ENCODE measurements at places on chromosomes 1 and 21.
A peak's percentile ranks its signal among the peaks of the same experiment; 100 is the strongest.

DNA sequence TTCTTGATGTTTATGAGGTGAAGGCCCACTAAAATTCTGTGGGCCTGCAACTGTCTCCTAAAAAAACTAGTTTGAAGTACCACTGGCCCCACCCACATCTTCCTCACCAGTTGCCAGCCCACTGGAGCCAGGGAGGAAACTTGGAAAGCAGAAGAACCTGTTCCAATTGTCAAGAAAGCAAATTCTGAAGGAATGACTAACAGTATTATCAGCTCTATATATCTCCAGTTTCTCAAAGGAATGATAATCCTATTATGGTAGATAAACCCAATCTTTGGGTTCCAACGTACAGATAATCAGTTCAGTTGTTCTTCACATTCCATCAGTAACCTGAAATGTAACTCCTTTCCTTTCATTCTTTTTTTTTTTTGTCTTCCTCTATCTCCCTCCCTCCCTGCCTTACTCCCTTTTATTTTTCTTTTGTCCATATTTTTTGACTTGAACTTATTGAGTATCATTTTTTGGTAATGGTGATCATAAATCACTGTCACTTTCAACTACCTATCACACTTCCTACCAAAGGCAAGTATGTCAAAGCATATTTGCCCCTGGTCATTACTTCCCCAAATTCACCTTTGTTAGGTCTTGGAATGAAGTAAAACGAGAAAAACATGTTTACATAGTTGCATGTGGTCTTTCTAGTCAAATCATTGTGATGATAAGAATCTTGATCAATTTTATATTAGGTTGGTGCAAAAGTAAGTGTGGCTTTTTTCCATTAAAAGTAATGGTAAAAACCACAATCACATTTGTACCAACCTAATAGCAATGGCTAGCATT, 943.4 kb downstream of the TTLL7 start:
- DNase-seq = no peak

- no peak for DNase-seq
Measured at GRCh38 chr1:92907949-92908684, 53.1 kb downstream of the DIPK1A start.

DNA sequence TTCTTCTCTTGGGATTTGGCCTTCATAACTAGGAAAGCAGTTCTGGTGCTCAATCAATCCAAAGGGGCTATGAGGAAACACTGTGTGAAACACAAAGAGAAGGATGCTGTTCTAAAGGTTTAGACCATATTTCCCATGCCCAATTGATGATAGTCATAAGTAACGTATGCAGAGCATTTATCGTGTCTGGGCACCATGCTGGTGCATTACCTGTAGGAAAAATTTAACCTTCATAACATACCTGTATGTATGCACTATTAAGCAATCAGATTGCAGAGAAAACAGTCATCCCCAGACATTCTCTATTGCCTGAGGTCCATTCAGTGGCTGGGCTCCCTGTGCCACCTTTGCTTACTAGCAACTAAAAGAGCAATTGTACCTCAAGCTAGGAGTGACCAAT, 381.4 kb downstream of the PLPP3 start:
- DNase-seq = no peak

- no peak for DNase-seq
Measured at GRCh38 chr1:84116558-84116957, 27.5 kb upstream of the PRKACB start.

DNA sequence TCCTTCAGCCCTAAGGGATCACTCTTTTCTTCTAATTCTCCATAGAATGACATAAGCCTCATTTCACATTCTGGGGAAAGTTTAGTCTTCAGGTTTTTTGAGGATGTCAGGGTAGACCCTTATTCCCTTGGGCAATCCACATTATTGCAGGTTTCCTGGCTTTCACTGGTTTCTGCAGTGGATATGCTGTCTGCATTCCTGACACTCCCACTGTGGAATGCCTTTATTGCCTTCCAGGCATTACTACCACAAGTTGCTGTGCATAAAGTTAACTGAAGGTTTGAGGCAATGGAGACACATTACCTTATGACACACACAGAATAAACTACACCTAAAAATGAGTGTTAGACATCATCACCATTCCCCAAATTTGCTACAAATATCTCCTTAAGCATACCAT, 12.7 kb downstream of the FASLG start:
- no peak for DNase-seq

GRCh38 chr1:28507247-28507645, 1.4 kb downstream of the RCC1 start:
- DNase-seq = no peak

DNA sequence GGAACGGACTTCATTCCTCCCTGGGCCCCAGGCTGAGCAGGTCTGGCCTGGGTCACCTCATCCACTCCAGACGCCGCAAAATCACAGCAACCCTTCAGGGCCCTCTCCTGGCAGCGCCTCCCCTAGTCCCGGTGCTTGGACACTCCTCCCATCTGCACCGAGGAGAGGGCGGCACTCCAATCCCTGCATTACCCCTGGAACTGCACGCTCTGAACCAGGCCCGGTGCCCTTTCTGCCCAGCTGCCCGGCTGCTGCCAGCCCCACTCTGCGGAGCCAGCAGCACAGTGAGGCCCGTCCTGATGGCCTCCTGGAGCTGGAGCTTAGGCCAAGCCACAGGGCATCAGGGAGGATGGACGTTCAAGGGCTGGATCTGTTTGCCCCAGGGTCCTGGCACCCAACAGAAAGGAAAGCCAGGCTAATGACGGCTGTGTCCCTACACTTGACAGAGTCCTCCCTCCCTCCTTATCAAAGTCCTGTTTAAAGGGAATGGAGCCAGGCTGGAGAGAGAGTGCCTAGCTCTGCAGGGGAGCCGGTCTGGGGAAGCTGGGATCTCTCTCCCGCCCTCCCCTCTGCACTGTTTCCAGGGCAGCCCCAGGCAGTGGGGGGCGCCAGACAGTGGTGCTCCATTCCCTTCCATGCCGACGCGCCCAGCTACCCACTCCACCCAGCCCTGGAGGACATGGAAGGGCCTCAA, 12.7 kb downstream of the COL6A2 start:
- DNase-seq = no peak

DNA sequence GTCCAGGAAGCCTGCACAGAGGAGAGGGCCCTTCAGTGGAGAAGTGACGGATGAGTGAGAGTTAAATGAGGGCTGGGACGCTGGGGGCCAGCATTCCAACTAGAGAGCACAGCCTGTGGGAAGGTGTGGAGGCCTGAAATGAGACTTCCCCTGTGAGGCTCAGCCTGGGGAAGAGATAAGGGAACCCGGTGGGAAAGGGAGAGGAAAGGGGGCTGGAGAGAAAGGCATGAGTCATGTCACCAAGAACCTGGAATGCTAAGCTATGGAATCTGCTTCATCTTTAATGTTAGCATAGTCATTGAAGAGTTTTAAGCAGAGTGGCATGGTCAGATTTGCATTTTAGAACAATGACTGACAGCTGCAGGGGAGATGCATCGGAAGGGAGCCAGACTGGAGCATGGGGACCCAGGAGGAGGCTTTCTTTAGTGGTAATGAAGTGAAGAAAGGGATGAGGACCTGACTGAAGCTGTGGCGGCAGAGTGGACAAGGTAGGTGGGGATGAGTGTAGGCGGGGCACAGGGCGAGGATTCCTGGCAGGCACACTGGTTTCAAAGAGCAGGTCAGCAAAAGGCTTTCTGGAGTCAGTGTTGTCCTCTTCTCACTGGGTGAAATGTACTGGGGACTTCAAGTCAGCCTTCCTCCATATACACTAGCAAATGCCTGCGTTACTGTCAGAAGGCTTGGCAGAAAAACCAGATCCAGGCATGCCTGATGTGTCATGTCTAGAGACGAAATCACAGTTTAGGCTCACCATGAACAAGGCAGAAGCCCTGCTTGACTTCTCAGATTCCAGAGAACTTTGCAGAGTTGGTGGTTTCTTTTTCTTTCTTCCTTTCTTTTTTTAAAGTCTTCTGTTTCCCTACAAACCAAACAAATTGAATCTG, 8.0 kb downstream of the RGL1 start:
- no peak for DNase-seq

- peak; percentile 90 for DNase-seq
Measured at GRCh38 chr1:157595356-157595755, 2.5 kb downstream of the FCRL4 start.

DNA sequence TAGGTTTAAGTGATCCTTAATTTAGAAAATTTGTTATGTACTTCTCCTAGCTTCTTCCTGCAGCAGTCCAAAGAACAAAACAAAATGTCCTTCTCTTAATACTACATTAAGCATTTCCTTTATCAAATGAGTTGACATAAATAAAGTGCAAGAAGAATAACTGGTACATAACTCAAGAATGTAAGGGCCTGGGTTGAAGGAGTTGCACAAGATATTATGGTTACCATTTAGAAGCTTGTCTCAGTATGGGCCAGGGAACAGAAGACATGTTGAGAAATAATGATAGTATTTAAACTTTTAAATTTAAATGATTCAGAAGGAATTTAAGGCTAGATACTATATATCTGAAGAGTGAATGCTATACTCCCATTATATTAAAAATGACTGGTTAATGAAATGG, 23.5 kb downstream of the SUCO start:
- DNase-seq = no peak

- no peak for DNase-seq
Measured at GRCh38 chr1:156319664-156320063, 18.4 kb downstream of the CCT3 start.

GRCh38 chr1:221712776-221713431, 29.0 kb downstream of the DUSP10 start:
- peak; percentile 94 for DNase-seq

DNA sequence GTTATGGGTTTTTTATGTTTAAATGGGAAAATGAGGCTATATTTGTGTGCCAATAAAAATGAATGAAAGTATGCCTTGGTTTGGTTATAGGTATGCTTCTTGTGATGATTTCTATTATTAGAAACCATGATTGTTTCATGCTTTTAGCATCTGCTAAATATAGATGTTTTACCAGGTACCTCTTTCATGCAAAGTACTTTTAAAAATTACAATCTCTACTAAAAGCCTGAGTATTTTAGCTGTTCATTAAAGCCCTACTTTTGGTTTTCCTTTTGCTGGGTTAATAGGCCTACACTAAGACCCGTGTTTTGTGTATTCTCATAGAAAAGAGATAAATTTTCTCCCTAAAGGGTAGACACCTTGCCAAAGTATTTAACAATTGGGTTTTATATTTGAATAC, 32.0 kb downstream of the MTF2 start:
- no peak for DNase-seq

GRCh38 chr1:95007687-95008086, 65.1 kb downstream of the ALG14 start:
- no peak for DNase-seq

- no peak for DNase-seq
Measured at GRCh38 chr1:206737729-206738201, 32.8 kb upstream of the IL19 start.
